A549 treated with ZK216348 at 1 μM for 4 hours (cell line): ENCODE measurements at places on chromosomes 2 and 18. TPM values are rescaled to one million over a fixed set of nuclear protein-coding genes. Genes with fewer than 3 reads are reported as not detected.

The FRZB gene
- total RNA-seq, result 0.06 to 0.08 TPM (median 0.06 TPM) in 4 of 5 replicates, not detected in the other

The RASGRP3 gene
- total RNA-seq, result 0.41 to 1.6 TPM (median 0.61 TPM) in 5 replicates

The IL18R1 gene
- total RNA-seq, result 0.49 to 1.2 TPM (median 0.82 TPM) in 5 replicates

The SLC11A1 gene
- total RNA-seq, result 0.16 to 0.66 TPM (median 0.16 TPM) in 5 replicates

The SRD5A2 gene
- 0.04 to 0.06 TPM (median 0.06 TPM) in 3 of 5 replicates, not detected in the others for total RNA-seq

The SIGLEC15 gene
- total RNA-seq, result 0.05 to 0.12 TPM in 2 of 5 replicates, not detected in the others

The FLACC1 gene
- 0.34 to 0.57 TPM in 2 of 5 replicates, not detected in the others for total RNA-seq

The PSMD1 gene
- 104 to 125 TPM (median 117 TPM) in 5 replicates for total RNA-seq

The UGT1A3 gene
- 0.12 to 0.19 TPM (median 0.17 TPM) in 3 of 5 replicates, not detected in the others for total RNA-seq

The C2orf80 gene
- total RNA-seq, result not detected in 5 replicates

The TMEM198 gene
- total RNA-seq, result 0.71 to 1.6 TPM (median 1.2 TPM) in 5 replicates

The ALPI gene
- not detected in 5 replicates for total RNA-seq

The RIT2 gene
- total RNA-seq, result not detected in 5 replicates

The RAMP1 gene
- not detected in 5 replicates for total RNA-seq

The TMEM169 gene
- 0.25 to 0.66 TPM (median 0.42 TPM) in 5 replicates for total RNA-seq

The CSRNP3 gene
- total RNA-seq, result not detected in 5 replicates

The RBM44 gene
- total RNA-seq, result 0.13 to 0.66 TPM (median 0.29 TPM) in 5 replicates

The CD207 gene
- not detected in 5 replicates for total RNA-seq

The ABCG8 gene
- not detected in 5 replicates for total RNA-seq

The RNF138 gene
- 8.6 to 17.1 TPM (median 13.7 TPM) in 5 replicates for total RNA-seq

The PNO1 gene
- total RNA-seq, result 51.9 to 59.4 TPM (median 54.1 TPM) in 5 replicates

The COL6A3 gene
- total RNA-seq, result 0.12 to 0.24 TPM (median 0.15 TPM) in 5 replicates

The MC4R gene
- not detected in 5 replicates for total RNA-seq

The LCT gene
- 0.04 to 0.06 TPM in 2 of 5 replicates, not detected in the others for total RNA-seq
